ENCODE measurements at places on chromosomes 7 and 10.

GRCh38 chr10:72953687-72954086, 919 bp downstream of the PLA2G12B start:
- DNase-seq = no peak

- peak; percentile 90 for DNase-seq
Measured at GRCh38 chr10:6721964-6722615, 142.0 kb upstream of the PRKCQ start.

GRCh38 chr7:548401-548800, 28.8 kb upstream of the PDGFA start:
- no peak for DNase-seq

GRCh38 chr10:86821388-86821999, 65.1 kb downstream of the BMPR1A start:
- DNase-seq = no peak

GRCh38 chr7:134474828-134475227, 15.9 kb upstream of the AKR1B1 start:
- DNase-seq = no peak

GRCh38 chr7:27459021-27459730, 203.5 kb downstream of the HIBADH start:
- peak; percentile 38 for DNase-seq

GRCh38 chr10:32410569-32410968, 35.4 kb upstream of the CCDC7 start:
- no peak for DNase-seq

DNA sequence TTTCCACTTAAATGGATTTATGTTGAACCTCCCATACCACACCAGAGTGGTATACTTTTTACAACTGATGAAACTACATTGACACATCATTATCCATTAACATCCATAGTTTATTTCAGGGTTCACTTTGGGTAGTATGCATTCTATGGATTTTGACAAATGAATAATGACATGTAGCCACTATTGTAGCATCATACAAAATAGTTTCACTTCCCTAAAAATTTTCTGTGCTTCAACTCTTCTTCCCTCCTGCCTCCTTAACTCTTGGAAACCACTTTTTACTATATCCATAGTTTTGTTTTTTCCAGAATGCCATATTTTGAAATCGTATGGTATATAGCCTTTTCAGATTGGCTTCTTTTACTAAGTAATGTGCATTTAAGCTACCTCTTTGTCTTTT, 199.5 kb upstream of the TMEM196 start:
- no peak for DNase-seq

- DNase-seq = no peak
Measured at GRCh38 chr7:127135871-127136485, 116.8 kb downstream of the GRM8 start.

DNA sequence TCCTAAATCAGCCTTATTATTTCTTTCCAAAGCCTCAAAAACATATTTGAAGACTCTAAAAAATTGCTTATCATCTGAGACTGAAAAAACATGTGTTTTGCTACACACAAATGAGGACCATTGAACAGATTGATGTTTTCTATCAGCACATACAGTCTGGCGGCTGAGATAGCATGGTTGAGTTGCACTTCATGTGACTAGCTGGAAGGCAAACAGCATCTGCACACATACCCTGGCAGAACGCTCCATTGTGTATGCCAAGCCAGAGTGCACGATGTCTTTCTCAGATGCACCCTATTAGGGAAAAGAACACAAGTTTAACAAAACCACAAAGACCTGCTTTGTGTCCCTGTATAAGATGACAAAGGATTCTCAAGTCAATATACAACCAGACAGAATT, 33.0 kb downstream of the FAM25A start:
- peak; percentile 2 for DNase-seq

GRCh38 chr7:67625257-67625737, 628.7 kb downstream of the TYW1 start:
- peak; percentile 67 for DNase-seq

- DNase-seq = peak; percentile 95
Measured at GRCh38 chr10:123858077-123858681, 33.4 kb downstream of the CPXM2 start.

- no peak for DNase-seq
Measured at GRCh38 chr7:4233621-4234497, 448.2 kb upstream of the FOXK1 start.

GRCh38 chr10:88110355-88110754, 246.9 kb downstream of the PTEN start:
- DNase-seq = no peak

GRCh38 chr7:20796500-20796899, 9.8 kb upstream of the SP8 start:
- no peak for DNase-seq

DNA sequence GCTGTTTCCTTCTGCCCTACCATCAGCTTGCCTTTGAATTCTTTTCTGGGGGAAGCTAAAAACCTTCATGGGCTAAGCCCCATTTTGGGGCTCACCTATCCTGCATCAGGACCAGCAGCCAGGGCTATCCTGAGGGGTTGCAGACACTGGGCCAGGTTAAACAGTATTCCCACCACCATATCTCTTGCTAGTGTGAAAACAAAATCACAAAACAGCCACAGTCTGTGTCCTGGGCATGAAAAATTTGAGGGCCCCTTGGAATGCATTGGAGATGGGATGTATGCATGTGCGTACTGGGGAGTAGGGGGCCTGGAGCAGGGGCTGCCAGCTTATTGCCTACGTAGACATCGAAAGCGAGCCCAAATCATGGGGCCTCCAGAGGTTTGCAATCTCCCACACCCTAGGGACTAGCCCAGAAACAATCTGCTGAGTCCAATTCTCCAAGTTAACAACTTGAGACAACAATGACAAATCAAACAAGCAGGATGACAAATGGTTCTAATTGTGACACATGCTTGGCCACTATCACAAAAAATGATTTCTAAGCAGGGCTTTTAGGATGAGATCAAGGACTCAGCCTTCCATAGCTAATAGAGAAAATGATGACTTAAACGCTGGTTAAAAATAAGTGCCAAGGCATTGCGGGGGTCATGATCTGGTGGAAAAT, 557.1 kb downstream of the KCNMA1 start:
- no peak for DNase-seq

DNA sequence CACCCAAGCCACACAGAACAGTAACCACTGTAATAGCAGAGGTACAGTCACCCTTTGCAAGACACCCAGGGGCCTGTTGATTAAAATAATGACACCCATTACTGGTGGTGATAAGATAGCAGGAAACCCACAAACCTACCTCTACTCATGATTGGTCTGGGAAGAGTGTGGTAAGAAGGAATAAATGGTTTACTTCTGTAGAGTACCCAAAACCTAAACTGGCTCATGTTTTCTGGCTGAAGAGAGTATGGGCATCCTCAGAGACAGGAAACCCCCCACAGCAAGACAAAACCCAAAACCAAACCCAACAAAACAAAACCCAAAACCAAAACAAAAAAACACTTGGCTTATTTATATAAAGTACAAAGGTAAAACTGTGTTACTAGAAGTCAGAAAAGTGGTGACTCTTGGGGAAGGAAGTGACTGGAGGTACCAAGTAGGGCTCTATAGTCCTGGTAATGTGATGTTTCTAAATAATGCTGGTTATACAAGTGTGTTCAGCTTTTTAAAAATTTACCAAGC, 15.5 kb upstream of the DNAJB12 start:
- DNase-seq = no peak

DNA sequence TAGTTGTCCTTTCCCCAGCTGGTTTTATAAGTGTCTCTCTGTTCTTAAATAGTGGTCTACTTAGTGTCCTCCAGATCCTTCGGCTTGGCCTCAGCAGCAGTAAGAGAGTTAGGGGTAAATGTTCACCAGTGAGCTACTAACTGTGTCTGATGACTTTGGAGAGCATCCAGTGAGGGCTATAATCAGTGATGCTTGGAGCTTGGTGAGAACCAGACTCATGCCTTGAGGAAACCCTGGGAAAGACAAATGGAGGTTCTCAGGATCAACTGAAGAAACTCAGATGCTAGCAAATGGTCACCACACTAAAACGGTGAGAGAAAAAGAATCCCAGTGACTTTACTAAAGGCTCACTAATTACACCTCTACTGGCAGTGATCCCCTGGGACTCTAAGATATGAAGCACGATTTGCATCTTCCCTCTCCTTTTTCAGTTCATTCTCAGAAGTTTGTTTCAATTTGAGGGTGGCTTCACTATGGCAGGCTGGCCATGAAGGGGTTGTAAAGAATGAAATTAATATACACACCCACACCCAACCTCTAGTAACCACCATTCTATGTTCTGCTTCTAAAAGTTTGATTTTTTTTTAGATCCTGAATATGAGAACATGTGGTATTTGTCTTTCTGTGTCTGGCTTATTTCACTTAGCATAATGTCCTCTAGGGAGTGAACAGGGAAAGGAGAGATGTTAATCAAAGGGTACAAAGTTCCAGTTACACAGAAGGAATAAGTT, 177.9 kb downstream of the PDE1C start:
- no peak for DNase-seq

- DNase-seq = no peak
Measured at GRCh38 chr7:132049462-132050304, 493.3 kb upstream of the PODXL start.

DNA sequence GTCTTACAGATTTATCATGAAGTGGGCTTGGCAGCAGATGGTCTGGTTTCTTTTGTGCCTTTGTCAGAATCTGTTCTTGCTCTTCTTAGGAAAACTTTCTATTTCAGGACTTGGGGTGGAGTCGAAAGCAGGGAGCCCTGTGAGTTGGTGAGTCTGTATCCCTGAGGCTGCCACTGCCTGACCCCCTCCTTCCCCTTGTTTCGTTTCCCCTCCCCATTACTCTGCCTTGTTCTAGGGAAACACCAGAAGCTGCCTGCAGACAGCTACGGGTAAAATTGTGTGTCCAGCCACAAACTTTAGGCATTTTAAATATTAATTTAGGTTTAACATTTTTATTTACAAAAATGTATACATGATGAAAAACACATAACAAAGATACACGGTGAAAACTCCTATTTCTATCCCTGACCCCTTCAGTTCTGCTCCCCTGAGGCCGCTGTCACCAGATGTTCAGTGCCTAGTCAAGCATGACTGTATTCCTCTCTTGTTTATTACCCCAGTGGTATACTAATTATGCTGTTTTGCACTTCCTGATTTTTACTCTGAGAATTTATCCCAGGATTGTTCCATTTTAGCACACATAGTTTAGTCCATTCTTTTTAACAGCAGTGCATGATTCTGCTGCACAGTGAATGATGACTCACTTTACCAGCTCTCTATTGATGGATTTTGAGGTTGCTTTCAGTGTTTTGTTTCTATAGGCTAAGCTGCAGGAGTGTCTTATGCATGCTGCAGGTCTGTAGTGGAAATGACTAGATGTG, 9.1 kb downstream of the TSPAN14 start:
- DNase-seq = peak; percentile 54

DNA sequence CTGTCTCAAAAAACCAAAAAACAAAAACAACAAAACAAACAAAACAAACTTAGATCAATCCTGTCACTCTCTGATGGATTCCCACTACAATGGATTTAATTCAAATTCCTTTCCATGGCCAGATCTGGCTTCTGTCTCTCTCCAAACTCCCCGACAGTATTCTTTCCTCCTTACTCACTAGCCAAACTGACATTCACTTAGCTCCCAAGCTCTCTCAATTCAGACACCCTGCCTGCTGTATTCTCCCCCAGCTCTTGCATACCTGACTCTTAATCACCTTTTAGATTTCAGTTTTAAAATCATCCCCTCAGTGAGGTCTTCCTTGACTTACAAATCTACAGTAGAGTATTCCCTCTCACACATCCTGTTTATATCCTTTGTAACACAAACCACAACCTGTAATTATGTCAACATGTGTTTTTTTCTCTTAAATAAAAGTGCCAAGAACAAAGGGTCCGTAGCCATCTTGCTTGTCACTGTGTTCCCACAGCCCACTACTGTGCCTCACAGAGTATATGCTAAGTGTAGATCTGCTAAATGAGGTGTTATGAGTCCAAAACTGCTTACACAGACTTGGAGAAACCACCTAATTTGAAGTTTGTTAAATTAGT, 14.4 kb downstream of the HERPUD2 start:
- DNase-seq = no peak

DNA sequence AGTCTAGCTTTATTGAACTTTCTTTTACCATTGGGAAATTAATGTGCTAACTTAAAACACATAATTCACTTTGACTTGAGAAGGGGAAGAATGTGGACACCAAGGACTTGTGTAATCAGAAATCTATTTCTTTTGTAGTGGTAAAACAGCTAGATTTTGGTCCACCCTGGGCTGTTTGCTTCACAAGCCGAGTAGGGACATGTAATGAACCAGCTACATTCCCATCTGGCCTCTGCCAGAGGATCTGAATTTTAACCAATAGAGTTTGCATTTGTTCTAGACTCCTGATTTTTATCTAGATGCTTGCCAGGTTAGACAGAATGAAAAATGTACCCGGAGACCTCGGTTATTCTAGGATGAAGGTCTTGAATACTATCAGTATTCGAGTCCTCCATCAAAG, 1.9 kb downstream of the CACNB2 start:
- no peak for DNase-seq

DNA sequence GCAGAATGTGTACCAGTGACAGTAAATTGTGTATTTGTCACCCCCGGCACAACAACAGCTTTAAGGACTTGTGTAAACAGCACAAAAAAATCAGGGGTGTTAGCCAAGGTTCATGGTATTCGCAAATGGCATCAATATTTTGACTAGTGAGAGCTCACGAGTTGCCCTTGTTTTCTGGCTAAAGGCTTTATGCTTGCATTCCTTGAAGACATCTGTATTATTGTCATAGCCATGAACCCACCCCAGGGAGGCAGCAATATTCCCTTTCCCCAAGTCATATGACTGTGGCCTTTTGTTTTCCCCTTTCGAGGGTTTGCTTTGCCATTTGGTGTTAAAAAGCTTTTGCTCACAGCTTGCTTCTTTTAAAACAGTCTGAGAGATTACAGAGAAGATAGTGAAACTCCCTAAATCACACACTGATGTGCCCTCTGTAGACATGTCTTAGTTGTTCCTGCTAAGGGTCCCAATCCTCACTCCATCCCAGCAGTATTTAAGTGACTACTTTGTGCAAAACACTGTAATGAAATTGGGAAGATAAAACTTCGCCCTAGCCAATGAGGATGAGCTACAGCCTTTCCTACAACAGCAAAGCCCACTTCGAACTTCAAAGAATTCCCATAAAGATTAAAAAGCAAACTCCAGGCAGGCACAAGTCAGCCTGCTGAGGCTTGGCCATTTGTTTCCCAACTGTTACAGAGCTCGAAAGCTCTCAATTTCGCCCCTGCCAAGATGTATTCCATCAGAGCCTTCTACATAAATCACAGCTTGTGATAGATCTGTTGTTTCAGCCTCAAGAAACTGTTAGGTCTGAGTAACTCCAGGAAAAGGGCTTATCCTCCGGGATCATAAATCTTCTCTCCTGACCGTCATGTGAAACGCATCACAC, 172.3 kb downstream of the ADAM12 start:
- DNase-seq = peak; percentile 91

- peak; percentile 86 for DNase-seq
Measured at GRCh38 chr10:34547291-34547690, 267.8 kb downstream of the PARD3 start.

DNA sequence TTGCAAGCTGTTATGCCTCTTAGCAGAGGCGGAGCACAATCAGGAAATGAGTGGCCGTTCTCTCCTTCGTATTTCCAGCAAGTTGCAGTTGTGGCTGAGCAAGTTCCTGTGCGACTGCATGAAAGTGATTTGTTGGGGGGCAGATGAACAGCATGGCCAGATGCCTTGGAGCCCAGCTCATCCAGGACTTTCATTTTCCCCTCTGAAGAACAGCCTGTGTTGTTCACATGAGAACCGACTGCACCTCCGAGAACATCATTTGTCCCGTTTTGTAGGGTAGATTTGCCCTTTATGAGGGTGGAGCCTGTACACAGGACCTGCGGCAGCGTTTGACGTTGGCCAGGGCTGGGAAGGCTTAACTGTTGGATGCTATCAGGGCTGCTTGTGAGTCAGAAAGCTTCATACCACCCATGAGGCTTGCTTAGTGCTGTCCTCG, 4.4 kb downstream of the BAG3 start:
- peak; percentile 37 for DNase-seq

GRCh38 chr10:78985973-78986818, 82.6 kb upstream of the ZMIZ1 start:
- DNase-seq = peak; percentile 33
